Left forelimb (tissue), 1 donor: ENCODE measurements at places on chromosomes 3 and 15.

GRCh38 chr3:151877269-151877668 is 3.8 kb downstream of the SUCNR1 start:
- no peak for DNase-seq

GRCh38 chr3:3125977-3126376 is 763 bp upstream of the TRNT1 start:
- DNase-seq = no peak

DNA sequence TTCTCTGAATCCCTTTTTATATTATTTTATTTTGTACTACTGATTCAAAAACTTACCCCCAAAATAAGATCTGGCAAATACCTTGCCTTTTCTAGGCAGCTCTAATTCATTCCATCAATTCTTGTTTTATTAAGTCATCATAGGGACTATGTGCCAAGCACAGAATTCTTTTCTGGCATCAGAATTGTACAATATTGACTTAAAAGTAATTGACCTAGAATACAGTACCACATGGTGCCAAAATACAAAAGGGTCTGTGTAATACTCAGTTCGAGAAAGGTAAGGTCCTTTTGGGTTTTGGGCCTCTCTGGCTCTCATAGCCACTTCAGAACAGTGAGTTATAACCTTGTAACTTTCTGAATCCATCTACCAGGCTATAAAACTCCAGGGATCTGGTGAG is 46.2 kb downstream of the KBTBD8 start:
- DNase-seq = no peak

DNA sequence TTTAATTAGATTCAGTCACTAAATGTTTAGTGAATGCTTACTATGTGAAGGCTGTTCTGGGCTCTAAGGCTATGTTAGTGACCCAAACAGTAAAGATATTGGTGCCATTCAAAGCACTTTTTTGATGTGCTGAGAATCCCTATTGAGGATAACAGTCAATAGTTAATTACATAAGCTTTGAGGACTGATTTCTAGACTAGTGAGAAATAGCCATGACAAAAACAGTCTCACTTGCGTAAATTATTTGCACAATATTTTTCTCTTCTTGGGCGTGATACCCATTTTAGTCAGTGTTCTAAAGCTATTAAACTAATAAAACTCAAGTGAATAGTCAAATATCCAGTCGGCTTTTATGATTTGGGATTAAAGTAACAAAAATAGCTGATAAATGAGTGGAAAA is 74.6 kb downstream of the UBE2E2 start:
- DNase-seq = no peak

GRCh38 chr15:73924171-73924921 is 1.9 kb upstream of the LOXL1 start:
- DNase-seq = no peak

- no peak for DNase-seq
These were observed 809.9 kb downstream of the MCTP2 start for GRCh38 chr15:95041297-95041696.

DNA sequence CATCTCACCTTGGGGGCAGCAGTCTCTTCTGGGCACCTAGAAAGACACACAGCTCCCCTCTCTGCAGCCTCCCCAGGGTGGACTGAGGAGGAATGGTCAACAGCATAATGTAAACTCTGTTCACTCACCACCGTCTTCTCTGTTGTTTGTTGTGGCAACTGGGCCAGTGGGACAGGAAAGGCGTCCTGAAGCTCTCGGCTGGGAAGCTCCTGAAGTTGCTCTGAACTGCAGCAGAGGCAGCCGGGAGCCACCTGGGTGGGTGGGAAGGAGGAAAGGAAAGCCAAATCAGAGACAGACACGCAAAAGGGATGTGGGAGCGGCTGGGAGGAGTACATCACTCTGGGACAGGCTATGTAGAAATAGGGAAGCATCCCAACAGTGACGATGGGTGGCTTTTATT is 52.7 kb downstream of the MYLK start:
- DNase-seq = no peak

- no peak for DNase-seq
These were observed 26.6 kb downstream of the FBLN2 start for GRCh38 chr3:13575459-13576061.

DNA sequence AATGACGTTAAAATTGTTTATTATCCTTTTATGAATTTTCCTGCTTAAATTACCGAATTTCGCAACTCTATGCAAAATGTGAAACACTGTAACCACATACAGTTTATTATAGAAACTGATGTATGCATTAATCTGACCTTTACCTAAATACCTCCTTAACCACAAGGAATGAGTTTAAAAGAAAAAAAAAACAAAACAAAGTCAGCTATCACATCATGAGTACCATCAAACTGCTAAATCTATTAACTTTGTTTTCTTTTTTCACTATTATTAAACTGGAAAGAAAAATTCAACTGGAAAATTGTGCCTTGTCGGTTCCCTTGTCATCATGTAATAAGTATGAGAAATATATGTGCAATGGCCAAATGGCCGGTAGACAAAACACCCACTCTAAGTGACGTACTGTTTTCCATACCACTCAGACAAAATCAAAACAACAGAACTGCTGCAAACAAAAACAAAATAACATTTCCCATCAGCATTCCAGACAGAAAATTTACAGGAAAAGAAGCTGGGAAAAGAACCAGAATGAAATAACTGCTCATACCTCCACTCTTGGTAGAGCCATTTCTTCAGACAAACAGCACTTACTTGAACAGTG is 415.3 kb downstream of the FOXP1 start:
- no peak for DNase-seq

DNA sequence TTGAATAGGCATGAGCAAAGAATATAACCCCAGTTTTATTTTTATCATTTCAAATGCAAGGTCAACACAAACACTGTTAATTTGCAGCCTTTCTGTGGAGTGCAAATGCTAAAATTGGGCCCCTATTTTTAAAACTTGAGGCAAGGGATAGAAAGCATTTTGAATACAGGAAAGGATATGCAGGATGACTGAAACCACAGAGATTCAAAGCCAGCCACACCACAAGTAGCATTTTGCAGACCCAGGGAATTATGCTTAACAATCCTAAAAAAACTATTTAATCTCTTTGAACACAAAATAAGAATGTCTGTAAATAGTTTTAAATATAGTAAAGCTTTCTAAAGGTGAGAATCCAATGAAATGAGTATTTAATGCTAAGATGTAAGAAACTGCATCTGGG is 62.9 kb upstream of the TRPC1 start:
- no peak for DNase-seq

GRCh38 chr3:149620291-149621020 is 37.4 kb downstream of the WWTR1 start:
- no peak for DNase-seq

DNA sequence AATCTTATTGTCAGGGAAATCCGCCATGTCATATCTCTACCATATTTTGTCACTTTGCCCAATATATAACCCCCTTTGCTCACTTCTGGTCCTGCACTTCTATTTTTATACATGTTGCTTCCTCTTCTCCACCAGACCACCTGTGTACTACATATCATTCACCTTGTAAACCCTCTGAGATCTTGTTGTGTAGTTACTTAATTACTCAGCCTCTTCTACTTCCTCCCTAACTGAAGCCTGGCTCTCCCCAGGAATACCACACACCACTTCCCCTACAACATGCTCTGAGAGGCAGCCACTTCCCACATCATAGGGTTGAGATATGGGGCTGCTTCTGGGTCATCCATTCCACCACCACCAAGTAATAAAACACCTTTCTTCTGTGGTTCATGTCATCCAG is 10.0 kb downstream of the HEXA start:
- DNase-seq = no peak

GRCh38 chr3:97291901-97292300 is 472.7 kb upstream of the ARL6 start:
- no peak for DNase-seq

GRCh38 chr3:10964537-10965167 is 27.9 kb upstream of the SLC6A1 start:
- DNase-seq = no peak

- DNase-seq = no peak
These were observed 105.7 kb downstream of the ANO10 start for GRCh38 chr3:43515970-43516635.

- DNase-seq = peak; percentile 82
These were observed 6.4 kb downstream of the THPO start for GRCh38 chr3:184371570-184372018.

- peak; percentile 78 for DNase-seq
These were observed at the start of gene LOXL1 for GRCh38 chr15:73926219-73927002. Gene LOXL1, plus strand, starts transcription at chr15:73926462. Its CDS starts 322 bp downstream, at chr15:73926784.

GRCh38 chr3:21989341-21990042 is 238.5 kb upstream of the ZNF385D start:
- no peak for DNase-seq

- DNase-seq = peak; percentile 93
These were observed 790 bp downstream of the DUT start for GRCh38 chr15:48331796-48332641.

- DNase-seq = no peak
These were observed 15.5 kb downstream of the MAPKAPK3 start for GRCh38 chr3:50632450-50632849.

GRCh38 chr15:89155122-89155521 is 66.3 kb downstream of the RLBP1 start:
- no peak for DNase-seq

DNA sequence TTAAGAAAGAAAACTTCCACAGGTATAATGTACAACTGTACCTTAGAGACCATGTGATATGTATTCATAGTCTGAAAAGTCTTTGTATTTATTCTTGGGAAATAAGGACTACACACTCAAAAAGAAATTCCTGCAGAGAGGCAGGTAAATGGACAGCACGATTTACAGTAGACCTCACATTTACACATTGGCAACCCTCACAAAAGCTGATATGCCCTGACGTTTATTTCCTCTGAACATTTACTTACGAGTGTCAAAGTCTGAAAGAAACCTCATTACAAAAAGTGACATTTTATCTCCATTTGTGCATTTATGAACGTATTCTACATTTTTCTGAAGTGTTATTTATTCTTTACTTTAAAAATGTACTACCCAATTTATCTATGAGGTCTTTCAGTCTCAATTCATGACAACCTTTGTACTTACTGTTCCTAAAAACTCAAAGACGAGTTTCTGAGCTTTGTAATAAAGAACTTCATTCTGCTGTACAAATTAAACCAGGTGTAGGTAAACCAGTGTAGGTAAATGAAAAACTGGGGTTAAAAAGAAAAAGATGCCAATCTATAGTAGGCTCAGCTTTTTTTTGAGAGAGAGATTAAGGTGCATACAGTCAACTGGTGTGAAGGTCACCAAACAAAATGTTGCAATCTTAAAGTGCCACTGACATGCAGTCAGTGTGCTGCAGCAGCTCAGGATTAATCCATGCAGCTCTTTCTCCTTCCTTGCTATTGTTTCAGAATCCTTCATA is 44.3 kb downstream of the THRB start:
- no peak for DNase-seq

- no peak for DNase-seq
These were observed 6.7 kb upstream of the CCR1 start for GRCh38 chr3:46214751-46215352.

DNA sequence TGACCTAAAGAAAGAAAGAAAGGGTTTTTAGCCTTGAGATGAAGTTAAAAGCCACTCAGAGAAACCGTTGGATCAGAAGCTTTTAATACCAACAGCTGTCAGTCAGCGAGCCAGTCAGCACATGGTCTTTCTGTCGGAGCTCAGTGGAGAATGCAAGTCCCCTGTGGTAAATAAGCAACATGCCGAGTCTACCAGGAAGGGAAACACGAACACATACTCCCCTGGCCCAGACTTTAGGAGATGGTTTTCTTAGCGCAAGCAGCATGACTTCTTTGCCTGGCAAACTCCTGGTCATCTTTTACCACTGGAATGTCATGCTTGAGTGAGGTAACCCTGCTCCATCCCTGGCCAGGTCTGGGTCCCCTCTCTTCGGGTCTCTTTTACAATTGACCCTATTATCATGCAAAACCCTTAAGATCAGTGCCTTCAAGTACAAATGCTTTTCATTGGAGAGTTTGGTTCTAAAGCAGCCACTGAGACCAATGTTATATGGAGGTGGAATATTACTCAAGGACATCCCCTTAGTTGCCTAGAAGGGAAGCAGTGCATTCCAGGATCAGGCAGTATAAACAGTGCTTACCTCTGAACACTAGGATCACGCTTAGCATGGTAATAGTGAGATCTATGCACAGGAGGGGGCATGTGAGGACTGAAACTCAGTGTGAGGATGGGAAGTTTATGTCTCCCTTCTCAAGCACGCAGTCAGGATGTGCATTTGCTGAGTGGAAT is 28.2 kb downstream of the SLCO3A1 start:
- no peak for DNase-seq

DNA sequence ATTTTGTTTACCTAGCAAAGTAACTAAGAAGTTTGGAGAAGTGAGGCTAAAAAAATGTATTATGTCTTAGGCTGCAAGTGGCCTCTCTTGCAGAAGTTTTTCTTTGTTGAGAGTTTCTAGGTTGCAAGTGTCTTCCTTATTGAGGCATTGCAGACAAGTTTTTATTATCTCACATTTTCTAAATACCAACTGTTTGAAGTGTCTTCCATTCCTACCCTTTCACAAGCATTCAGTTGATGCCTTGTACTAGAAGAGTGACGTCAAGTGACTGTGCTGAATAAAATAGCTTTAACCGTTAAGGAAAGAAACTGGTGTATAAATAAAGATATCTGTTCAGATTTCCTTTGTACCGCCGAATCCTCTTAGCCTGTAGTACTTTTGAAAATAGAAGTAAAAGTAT is 123.3 kb downstream of the ALCAM start:
- no peak for DNase-seq
